Transverse colon (tissue), 4 donors: ENCODE measurements at places on chromosomes 7 and 10. TPM values are rescaled to one million over a fixed set of nuclear protein-coding genes. Genes with fewer than 3 reads are reported as not detected.
A peak's percentile ranks its signal among the peaks of the same experiment; 100 is the strongest.

The VSTM2A gene
- total RNA-seq, result 0.79 TPM

The PTPRZ1 gene
- 1.6 TPM for total RNA-seq

The GBX1 gene
- not detected for total RNA-seq

- DNase-seq, result no peak
These were observed 56.0 kb upstream of the TNKS2 start for GRCh38 chr10:91742229-91742628.

DNA sequence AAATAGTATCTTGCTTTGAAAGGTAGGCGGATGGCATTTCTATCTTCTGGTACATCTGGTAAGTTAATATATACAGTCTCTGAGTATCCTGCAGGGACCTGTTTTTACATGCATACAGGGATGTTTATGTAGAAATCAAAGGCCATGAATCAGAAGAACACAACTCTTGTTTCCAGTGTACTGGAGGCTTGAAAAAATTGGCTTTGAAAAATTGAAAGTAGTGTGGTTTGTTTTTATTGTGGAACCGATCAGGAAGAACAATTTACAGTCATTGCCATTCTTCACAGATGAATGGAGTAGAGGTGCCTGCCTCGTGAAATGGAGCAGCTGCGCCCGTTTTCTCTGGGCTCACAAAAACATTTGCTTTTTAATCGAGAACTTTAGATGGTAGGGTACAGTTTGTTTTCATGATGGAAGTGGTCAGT, 54.0 kb upstream of the RPA3 start:
- no peak for DNase-seq

DNA sequence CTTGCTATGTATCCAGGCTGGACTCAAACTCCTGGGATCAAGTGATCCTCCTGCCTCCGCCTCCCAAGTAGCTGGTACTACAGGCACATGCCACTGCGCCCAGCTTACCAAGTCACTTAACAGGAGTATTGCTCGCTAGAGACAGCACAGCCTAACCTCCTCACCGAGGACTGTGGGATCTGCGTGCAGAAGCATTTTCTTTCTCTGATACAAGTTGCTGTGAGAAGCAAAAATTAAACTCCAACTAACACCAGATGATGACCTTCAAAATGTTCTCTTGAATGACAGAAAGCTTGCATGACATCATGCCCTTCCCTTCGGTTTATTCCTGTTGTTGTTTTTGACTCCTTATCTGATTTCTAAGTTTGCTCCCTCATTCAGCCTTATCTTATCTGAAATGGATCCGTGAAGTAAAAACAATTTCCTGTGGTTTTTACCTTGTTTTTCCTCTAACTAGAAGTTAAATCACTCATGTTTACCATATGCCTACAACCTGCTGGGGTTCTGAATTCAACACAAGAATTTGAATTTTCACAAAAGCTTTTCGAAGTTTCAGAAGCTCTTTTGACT, 94.4 kb upstream of the KIF5B start:
- no peak for DNase-seq

- no peak for DNase-seq
These were observed 132.1 kb upstream of the BTBD16 start for GRCh38 chr10:122138831-122139625.

DNA sequence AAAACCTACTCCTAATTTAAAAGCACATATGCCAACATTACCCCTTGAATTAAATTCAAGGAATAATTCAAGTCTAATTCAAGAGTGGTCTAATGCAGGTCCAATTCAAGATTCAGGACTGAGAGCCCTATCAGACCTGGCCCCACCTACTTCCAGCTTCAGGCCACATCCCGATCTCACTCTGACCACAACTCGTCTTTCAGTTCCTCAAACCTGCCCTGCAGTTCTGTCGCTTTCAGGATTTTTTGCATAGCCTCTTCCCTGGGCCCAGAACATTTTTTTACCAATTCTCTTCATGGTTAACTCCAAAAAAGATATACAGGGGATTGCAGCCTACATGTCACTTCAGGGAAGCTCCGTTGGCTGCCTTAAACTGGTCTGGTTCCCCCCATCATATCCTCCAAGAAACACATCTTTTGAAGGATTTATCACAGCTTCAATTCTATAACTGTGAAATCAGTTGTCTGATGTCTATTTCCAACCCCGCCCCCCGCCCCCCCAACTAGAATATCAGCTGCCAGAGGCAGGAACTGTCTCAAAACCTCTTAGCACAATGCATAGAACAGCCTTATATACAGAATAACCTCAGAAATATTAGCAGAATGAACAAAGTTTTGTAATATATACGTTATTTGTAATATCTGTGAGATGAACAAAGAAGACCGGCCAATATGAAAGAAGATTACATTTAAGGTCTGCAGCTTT, 20.8 kb downstream of the CCDC6 start:
- DNase-seq, result peak; percentile 53

- no peak for DNase-seq
These were observed 8.4 kb upstream of the IFT22 start for GRCh38 chr7:101330011-101330484.
